NCI-H510A treated with DMSO at 0.1 percent for 48 hours (cell line): ENCODE measurements at places on chromosomes 7 and 10.

DNA sequence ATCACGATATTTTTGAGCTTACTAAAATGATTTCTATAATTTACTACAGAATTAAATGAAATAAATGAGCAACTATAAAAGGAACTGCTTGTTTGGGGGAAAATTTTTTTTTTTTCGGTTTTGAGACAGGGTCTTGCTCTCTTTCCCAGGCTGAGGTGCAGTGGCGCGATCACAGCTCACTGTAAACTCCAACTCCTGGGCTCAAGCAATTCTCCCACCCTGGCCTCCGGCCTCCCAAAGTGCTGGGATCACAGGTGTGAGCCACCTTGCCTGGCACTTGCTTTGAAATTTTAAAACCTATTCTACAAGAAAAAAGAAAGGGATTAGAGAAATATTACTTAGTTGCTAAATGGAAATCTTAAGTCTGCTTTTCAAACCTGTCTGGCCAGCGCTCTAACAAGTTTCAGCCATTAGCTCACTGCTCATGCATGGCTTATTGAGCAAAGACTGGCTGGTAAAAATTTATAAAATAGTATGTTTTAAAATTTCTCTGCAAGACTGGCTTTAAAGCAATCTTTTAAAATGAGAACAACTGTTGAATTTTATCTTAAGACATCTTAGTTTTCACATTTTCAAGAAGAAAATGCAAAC is 144.0 kb downstream of the ATE1 start:
- DNase-seq, result no peak

GRCh38 chr7:30019387-30019786 is 7.1 kb downstream of the FKBP14 start:
- no peak for DNase-seq

- no peak for DNase-seq
These were observed 43.3 kb upstream of the MTURN start for GRCh38 chr7:30091491-30091912.

- peak; percentile 42 for DNase-seq
These were observed 444.2 kb upstream of the SEMA3D start for GRCh38 chr7:85630904-85631600.

DNA sequence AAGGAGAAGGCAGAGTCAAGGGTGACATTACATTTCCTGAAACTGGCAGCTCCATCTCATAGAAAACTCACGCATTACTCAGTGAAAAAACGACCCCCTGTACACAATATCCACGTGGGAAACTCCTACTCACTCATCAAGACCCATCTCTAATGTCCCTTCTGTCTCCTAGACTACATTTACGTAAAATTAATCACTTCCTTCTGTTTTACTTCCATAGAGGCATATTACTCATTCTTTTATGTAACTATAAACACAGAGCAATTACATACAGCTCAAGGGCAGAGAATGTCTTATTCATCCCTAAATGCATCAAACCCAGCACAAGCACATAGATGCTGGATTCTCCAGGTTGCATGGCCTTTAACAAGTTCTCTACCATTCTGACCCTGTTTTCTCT is 281.8 kb downstream of the KCNMA1 start:
- DNase-seq, result no peak

DNA sequence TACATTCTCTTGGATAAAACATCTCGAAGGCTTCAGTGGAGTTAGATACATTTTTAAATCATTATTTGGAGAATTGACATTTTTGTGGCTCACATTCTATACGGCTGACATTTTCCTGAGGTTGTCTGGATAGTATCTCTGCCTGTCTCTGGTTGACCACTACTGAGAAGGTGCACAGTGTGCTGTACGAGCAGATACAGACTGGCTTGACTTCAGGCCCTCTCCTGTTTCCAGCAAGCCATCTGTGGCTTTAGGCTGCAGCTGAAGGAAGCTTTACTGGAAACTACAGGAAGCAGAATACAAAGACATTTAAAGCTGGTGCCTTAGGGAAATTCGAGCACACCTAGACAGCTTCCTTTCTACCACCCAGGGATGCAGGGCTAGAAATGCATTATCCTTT is 39.3 kb upstream of the RSU1 start:
- no peak for DNase-seq
